ENCODE measurements at places on chromosomes 11 and 22. TPM values are rescaled to one million over a fixed set of nuclear protein-coding genes. Genes with fewer than 3 reads are reported as not detected.

DNA sequence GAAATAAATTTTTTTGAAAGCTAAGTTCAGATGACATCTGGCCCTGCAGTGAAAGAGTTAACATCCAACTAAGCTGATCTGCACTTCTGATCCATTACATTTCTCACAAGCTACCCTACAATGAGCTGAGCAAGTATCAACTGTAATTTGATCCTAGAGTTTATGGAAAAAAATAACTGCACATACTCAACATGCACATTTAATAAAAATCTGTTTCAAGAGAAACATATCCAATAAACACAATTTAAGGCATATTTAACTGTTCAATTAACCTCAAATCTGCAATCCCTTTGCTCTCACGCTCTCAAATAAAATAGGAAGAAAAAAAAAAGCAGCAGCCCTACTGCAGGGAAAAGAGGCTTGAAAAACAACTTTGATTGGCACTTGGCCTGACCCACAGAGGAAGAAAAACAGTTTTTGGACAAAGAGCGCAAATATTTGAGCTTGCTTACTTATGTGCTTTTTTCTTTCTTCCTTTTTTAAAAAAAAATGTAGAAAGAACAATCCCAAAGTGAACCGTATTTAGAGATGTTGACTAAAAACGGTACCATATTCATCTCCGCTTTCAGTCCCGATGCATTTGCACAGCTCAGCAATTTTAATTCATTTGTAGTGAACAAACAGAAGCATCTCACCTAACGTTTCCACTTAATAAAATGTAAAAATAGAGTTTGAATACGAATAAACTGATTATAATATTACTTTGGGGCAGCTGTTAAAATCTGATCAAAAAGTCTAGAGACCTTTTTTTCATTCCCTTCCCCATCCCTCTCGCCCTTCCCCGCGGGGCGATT lies 1.6 kb downstream of the SESN3 start:
- DNase-seq: no peak

- peak; percentile 31 for DNase-seq
Measured at GRCh38 chr11:44286268-44286880, 23.6 kb downstream of the ALX4 start.

The TMEM132A gene
- total RNA-seq: not detected

DNA sequence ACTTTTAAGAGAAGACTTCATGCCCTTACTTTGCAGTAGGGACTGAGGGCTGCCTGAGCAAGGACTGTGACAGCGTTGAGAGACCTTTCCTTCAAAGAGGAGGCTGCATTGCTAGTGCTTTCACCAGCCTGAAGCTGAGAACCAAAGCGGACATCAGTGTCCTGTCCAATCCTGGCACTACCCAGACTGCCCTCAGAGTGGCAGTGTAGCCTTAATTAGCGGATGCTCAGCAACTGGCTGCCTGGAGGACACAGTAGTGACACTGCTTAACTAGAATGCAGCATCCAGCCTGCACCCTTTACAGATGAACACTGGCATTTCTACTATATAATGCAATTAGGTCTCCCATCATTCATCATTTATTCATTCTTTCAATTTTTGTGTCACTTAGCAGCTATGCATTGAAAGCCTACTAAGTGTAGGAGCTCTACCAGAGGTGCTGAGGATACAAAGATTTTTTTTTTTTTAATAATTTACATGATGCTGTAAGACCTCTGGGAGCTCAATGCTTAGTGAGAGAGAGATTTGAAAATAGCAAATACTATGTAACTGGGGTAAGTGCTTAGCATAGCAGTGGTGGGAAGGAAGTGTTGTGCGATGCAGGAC lies 36.9 kb upstream of the SLC36A4 start:
- peak; percentile 59 for DNase-seq
